ENCODE measurements at places on chromosomes 6 and 20.

GRCh38 chr20:44536175-44536574, 14.3 kb upstream of the SERINC3 start:
- no peak overlapping the region for H3K27ac ChIP-seq
- no peaks in the 10 kb centered on the region for H3K27me3 ChIP-seq
- H3K4me3 ChIP-seq: no peak overlapping the region
- peaks cover 7% of the 10 kb centered on the region for H3K4me1 ChIP-seq

GRCh38 chr6:30881392-30882203, 2.7 kb upstream of the DDR1 start:
- peak overlapping the region; percentile 51 for H3K4me3 ChIP-seq
- peaks cover 81% of the 10 kb centered on the region for H3K4me1 ChIP-seq
- H3K27ac ChIP-seq: peak overlapping the region; percentile 94
- DNase-seq: peak; percentile 61
- no peaks in the 10 kb centered on the region for H3K27me3 ChIP-seq
- H3K36me3 ChIP-seq: no peaks in the 10 kb centered on the region

GRCh38 chr6:126054258-126054702, 67.9 kb downstream of the TRMT11 start:
- no peak overlapping the region for H3K4me3 ChIP-seq
- H3K27ac ChIP-seq: no peak overlapping the region
- H3K27me3 ChIP-seq: no peaks in the 10 kb centered on the region
- no peaks in the 10 kb centered on the region for H3K36me3 ChIP-seq
- no peaks in the 10 kb centered on the region for H3K4me1 ChIP-seq

DNA sequence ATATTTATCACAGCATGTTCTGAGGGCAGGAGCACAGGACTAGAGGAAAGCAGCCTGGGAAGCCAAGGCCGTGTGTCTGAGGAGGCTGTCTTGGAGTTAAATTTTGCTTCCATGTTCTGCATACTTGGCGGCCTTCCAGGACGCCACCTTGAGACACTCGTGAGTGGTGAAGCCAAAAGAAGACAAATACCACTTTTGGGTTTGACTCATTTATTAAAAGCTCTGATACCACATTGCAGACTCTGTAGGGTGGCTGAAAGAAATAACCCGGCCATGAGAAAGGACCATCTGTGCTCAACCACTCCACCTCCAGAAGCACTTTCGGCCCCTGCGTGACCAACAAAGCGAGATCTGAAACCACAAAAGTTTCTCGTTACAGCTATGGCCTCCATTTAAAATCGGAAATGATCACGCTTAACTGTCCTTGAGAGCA, 120.0 kb downstream of the TMEM242 start:
- H3K4me3 ChIP-seq: no peak overlapping the region
- H3K4me1 ChIP-seq: peaks cover 5% of the 10 kb centered on the region
- H3K27me3 ChIP-seq: no peaks in the 10 kb centered on the region
- no peak for DNase-seq
- H3K27ac ChIP-seq: no peak overlapping the region

- peaks cover 8% of the 10 kb centered on the region for H3K4me1 ChIP-seq
- peak overlapping the region; percentile 75 for H3K27ac ChIP-seq
- no peak for DNase-seq
- no peaks in the 10 kb centered on the region for H3K36me3 ChIP-seq
Observed at GRCh38 chr6:146914489-146915483, 289.4 kb upstream of the STXBP5 start.

DNA sequence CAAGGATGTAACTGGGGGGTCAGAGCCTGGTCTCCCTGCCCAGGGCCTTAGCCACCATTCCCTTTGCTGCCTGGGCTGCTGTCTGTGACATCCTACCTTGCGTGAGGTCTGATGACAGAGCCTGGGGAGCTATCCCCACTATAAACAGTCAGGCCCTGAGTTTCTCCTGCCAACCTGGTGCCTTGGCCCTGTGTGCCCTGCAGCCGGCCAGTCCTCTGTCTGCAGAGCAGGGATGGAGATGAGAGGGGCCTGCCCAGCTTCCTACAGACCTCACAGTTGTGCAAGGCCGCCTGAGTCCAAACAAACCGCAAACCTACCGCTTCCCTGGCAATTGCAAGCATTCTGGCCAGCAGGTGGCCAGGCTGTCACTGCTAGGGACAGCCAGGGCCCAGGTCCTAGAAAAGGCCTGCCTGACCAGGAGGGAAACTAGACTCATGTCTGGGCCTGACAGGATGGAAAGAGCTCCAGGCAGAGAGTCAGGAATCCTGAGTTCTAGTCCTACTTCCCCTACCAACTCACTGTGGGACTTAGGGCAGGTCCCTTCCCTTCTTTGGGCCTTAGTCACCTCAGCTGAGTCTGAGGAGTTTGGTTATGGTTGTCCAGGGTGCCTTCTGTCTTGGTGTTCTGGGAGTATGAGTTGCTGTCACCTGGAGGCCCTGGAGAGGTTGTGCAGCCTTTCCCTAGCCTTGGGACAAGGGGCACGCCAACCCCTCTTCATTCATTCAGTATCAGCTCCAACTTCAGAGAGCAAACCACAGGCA, 86.2 kb downstream of the VEGFA start:
- H3K4me3 ChIP-seq: no peak overlapping the region
- no peaks in the 10 kb centered on the region for H3K4me1 ChIP-seq
- no peaks in the 10 kb centered on the region for H3K27me3 ChIP-seq
- H3K36me3 ChIP-seq: no peaks in the 10 kb centered on the region
- no peak overlapping the region for H3K27ac ChIP-seq
- DNase-seq: no peak

- no peaks in the 10 kb centered on the region for H3K4me1 ChIP-seq
- no peak for DNase-seq
- H3K27ac ChIP-seq: no peak overlapping the region
- no peaks in the 10 kb centered on the region for H3K36me3 ChIP-seq
- no peaks in the 10 kb centered on the region for H3K27me3 ChIP-seq
Observed at GRCh38 chr6:79672631-79673111, 41.5 kb downstream of the SH3BGRL2 start.

DNA sequence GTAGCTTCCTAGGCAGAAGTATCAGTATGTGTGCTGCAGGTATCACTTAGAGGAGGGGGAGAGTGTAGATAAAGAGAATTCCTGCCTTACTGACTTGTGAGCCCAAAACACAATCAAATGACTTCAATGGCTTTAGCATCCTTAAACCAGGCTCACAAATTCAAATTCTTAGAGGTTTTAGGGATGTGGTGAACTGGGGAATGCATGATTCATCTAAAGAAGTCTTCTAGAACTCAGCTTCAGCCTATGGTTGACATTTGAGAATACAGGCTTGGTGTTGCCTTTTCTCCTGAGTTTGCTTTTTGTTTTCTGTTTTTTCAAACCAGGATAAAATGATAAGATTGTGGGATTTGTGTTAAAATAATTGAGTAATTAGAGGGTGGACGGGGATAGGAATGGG, 14.4 kb downstream of the SNRPC start:
- DNase-seq: no peak
- H3K27me3 ChIP-seq: no peaks in the 10 kb centered on the region
- H3K4me1 ChIP-seq: no peaks in the 10 kb centered on the region
- peaks cover 53% of the 10 kb centered on the region for H3K36me3 ChIP-seq

DNA sequence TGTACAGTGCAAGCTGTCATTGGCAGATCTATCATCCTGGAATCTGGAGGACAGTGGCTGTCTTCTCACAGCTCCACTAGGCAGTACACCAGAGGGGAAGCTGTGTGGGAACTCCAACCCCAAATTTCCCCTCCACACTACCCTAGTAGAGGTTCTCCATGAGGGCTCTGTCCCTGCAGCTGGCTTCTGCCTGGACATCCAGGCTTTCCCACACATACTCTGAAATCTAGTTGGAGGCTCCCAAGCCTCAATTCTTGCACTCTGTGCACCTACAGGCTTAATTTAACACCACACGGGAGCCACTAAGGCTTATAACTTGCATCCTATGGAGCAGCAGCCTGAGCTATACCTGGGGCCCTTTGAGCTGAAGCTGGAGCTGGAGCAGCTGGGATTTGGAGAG, 43.0 kb upstream of the TRIM39 start:
- no peaks in the 10 kb centered on the region for H3K27me3 ChIP-seq
- no peak for DNase-seq
- H3K36me3 ChIP-seq: peaks cover 3% of the 10 kb centered on the region

Measured in spinal cord (tissue), 10 donors.